IPS DF 6.9 (cell line): ENCODE measurements at places on chromosomes 2 and 18.

GRCh38 chr2:47048801-47049480 lies 106.2 kb downstream of the STPG4 start:
- DNase-seq, result no peak

DNA sequence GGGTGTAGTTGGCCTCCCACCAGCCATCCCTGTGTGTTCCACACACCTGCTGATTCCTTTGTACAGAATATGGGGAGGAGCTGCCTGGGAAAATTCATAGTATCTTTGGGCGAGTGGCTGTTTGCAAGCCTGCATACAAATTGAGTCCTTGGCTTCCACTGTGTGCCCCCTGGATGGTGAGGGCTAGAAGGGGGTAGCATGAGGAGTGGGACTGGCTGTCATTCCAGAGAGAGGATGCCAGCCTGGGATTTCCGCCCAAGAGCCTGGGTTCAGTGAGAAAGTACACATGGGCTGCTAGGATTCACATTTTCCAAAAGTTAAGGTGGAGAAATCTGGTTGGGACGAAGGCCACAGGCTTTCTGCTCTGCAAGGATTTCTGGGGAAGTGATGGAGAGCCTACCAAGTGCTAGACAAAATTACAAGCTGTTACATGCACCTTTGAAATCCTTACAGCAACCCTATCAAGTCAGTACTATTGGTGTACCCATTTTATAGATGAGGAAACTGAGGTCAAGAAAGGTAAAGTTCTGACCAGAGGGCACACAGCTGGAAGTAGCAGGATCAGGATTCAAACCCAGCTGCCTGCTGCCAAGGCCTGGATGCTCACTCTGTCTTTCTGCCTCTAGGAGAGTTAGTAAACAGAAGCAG lies 606 bp upstream of the TOGARAM2 start:
- no peak for DNase-seq

DNA sequence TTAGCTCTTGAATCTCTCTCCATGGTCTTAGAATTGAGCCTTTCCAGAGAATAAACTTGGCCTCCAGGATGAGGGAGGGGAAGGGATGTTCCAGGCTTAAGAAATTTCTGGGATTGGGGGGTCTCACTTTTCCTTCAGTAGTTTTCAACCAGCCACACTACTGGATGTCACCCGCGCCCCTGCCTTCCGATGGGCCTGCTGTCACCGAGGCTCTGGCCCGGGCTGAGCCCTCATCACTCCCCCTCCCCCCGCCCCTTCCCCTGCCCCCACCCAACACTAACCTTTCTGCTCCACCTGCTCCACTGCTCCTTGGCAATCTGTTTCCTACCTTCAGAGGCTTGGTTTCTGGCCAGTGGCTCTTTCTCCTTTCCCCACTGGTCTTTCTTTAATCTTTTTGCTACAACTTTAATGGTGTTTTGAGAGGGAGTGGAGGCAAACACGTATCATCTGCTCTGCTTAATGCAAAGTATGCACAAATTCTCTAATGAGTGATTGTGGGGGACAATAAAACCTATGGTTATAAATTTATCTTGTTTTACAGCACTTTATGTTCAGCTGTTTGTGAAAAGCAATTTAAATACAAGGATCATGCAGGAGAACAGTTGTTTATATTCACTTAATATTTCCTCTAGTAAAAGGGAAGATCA lies 155.1 kb downstream of the WDSUB1 start:
- no peak for DNase-seq

GRCh38 chr2:196336207-196336606 lies 164.8 kb upstream of the STK17B start:
- DNase-seq, result no peak

DNA sequence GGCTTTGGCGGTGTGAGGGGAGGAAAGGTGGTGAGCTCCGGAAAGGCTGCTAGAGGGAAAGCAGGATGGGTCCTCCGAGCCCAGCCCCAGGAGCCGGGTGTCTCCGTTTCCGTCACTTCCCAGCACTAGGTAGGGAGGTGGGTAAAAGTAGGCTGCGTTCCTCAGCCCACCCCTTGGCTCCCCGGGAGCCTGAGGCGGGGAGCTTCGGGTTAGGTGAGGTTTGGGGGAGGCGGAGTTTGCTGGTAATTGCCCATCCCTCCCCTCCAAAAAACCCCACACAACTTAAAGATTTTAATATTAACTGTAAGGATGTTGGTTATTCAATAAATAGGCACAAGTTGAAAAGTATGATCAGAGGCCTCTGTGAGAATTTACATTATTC lies 552 bp upstream of the ATF2 start:
- no peak for DNase-seq

DNA sequence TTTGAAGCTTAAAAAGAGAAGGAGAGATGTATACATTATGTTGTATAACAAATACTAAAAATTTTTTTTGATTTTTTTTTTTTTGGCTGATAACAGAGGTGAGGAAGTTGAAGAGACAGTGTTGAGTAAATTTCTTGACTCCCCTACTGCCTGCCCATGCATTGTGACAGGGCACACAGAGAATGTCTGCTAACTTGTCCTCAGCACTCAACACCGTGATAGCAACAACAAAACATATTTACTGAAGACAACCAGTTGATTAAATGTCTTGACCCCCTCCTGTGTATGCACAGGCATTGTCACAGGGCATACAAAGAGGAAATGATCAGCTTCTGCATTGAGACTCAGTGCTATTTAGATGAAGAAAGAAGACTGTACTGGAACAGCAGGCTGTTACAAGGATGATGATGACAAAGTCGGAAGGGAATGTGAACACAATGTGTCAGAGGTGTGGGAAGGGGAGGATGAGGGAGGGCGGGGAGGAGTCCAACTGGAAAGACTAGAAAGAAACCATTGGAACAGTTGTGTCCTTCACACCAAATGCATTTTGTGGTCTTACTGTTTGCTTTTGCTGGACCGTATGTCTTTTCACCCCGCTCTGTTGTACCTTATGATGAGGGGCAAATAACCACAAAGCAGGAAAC lies 89.5 kb downstream of the CERS6 start:
- no peak for DNase-seq

DNA sequence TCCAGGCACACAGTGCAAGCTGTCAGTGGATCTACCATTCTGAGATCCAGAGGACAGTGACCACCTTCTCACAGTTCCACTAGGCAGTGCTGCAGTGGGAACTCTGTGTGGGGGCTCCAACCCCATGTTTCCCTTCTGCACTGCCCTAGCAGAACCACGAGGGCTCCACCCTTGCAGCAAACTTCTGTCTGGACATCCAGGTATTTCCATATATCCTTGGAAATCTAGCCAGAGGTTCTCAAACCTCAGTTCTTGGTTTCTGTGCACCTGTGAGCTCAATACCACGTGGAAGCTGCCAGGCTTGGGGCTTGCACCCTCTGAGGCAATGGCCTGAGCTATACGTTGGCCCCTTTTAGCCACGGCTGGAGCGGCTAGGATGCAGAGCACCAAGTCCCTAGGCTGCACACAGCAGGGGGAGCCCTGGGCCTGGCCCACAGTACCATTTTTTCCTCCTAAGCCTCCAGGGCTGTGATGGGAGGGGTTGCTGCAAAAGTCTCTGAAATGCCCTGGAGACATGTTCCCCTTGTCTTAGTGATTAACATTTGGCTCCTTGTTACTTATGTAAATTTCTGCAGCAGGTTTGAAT lies 77.5 kb downstream of the MAP4K3 start:
- DNase-seq, result no peak

DNA sequence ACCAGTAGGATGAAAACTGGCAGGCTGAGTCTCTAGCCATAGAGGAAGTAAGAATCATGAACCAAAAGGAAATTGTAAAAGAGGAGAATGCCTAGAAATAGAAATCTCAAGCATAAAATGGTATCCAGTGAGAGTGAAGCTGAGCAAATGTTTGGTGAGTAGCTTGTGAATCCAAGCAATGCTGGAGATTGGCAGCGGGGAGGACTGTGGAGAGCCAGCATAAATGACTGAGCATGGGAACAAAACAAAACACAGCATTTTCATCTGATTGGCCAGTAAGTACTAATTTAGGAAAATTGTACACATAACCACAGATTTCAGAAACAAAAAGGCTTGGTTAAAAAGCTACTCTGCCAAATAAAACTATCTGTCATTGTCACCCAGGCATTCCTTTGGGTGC lies 390.0 kb downstream of the STK39 start:
- DNase-seq, result no peak

DNA sequence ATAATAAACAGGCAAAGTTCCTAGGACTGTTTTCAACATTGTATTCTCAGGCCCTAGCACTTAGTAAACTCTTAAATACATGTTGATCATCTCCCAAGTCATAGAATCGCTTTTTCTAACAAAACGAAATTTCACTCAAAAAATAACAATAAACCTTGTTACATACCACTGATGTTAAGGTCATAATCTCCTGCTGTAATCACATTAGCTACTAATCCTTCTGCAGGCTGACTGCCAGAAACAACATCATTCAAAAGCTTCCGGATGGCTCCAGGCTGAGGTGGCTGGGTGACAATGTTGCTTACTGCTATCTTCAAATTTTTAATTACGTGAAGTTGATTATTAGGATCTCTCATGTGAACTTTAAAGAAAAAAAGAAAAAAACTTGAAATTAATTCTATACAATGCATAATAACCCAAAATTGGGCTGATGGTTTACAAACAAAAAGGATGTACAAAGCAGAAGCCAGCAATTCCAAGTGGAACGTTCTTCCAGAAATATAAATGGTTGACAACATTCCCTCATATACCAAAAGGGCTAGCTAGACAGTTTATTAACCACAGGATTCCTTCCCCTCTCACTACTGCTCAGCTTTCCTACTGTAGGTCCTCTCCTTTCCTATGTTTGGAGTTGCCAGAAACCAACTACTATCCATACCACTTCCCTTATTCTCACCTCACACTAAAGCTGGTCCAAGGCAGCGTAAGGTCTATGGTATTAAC lies 11.6 kb downstream of the TRAPPC8 start:
- DNase-seq, result no peak

DNA sequence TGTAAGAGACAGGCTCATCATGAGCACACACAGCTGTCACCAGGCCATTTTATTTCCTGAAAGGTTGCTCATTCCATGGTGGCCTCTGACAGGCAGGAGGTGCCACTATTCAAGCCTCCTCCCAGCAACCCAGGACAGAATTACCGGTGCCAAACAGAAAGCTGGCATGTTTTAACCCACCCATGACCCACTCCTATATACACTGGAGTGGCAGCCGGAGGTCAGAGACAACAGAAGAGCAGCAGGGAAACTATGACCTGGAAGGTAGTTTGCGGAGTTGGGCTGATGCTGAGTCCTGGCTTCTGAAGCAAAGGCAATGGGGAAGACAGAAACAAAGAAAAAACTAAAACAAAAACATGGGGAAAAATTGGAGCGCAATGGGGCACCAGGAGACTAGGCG lies 2.3 kb downstream of the RFTN2 start:
- DNase-seq, result no peak

GRCh38 chr18:6920099-6920955 lies 190.8 kb downstream of the ARHGAP28 start:
- DNase-seq, result peak; percentile 81

GRCh38 chr2:161063157-161063945 lies 96.9 kb upstream of the TANK start:
- peak; percentile 58 for DNase-seq

DNA sequence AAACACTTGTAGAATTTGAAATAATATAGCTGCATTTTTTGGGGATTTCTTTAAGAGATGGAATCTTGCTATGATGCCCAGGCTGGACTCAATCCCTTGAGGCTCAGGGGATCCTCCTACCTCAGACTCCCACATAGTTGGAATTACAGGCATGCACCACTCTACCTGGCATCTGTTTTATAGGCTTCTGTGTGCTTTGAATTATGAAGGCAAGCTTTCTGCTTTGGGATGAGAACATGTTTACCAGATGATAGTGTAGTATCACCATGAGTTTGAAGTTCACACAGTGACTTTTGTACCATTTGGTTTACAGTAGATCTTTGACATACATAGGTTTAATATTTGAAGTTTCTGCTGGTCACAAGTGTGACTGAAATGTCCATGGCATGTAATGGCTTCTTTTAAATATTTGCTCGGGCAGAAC lies 10.7 kb downstream of the CNOT11 start:
- no peak for DNase-seq

GRCh38 chr2:58065248-58065647 lies 18.6 kb downstream of the VRK2 start:
- DNase-seq, result no peak

DNA sequence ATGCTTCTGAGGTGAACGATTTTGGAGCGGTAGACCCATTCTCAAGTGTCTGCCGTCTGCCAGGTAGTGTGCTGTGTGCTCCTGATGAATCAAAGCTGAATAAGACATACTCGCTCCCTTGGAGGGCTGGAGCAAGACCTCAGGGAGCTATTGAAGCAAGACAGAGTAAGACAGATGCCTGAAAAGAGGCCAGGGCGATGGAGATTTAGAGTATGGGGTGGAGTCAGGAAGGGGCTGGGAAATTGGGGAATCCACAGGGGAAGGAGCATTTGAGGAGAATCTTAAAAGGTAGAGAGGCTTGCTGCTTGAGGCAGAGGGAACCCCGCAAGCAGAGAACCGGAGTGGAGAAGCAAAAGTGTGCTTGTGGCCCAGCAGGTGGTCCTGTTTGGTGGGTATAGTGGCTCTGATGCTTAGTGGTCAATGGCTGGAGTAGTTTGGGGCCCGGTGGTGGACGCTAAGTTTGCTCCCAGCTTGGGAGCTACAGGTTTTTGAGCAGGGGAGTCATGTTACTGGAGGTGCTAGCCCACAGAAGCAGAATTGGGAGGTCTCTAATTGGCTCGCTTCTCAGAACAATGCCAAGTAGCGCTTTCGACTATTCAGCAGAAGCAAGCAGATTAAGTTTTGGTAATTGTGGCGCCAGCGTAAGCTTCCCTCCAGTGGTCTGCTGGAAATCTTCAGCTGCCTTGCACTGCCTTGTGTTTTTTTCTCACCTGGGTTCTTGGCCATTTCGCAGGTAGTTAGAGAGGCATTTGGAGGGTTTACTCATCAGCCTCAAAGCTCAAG lies 2.0 kb downstream of the CNNM4 start:
- no peak for DNase-seq

- no peak for DNase-seq
These were observed 91.6 kb downstream of the RHOB start for GRCh38 chr2:20538308-20539132.

DNA sequence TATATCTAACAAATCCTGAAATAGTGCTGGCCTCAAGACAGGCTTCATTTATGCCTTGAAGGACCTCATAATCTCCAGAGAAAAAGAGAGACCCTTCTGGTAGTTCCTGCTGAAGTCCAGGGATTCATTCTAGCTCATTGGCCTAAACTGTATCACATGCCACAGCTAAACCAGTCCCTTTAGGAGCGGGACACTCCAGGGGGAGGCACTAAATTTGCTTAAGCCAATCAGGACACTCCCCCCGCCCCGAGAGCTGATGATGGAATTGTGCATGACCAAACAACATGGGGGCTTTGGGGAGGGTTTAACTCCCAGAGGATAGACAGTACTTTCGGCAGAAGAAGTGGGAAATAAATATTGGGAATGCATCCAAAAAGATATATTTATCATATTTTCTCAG lies 36.4 kb upstream of the CXCR4 start:
- no peak for DNase-seq

- no peak for DNase-seq
These were observed 541.1 kb downstream of the TNS1 start for GRCh38 chr2:217461674-217462073.

GRCh38 chr2:222622910-222623309 lies 33.0 kb downstream of the FARSB start:
- no peak for DNase-seq

- no peak for DNase-seq
These were observed 97.3 kb upstream of the CREB1 start for GRCh38 chr2:207432453-207432852.
